Cardiac septum (tissue), 1 donor: ENCODE measurements at places on chromosomes 6 and 20.
A peak's percentile ranks its signal among the peaks of the same experiment; 100 is the strongest.

GRCh38 chr20:35342154-35342769 is 50.0 kb upstream of the FAM83C start:
- no peak for DNase-seq

- DNase-seq: no peak
These were observed 16.7 kb upstream of the VNN1 start for GRCh38 chr6:132730560-132730959.

DNA sequence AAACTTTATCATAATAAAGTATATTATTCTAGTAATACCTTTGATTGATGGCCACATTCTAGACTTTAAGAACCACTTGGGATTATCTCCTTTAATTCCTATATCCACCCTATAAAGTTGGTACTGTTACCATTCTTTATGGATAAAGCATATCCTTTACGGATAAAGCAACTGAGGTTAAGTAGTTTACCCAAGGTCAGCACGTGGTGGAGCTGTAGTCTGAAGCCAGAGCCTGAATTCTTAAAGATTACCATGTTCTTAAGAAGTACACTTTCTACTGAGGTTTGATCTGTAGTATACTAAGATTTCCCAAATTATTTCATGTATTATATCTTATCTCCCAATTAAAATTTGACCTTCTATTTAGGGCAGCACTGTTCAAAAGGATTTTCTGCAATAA is 3.0 kb upstream of the NCOA7 start:
- no peak for DNase-seq

DNA sequence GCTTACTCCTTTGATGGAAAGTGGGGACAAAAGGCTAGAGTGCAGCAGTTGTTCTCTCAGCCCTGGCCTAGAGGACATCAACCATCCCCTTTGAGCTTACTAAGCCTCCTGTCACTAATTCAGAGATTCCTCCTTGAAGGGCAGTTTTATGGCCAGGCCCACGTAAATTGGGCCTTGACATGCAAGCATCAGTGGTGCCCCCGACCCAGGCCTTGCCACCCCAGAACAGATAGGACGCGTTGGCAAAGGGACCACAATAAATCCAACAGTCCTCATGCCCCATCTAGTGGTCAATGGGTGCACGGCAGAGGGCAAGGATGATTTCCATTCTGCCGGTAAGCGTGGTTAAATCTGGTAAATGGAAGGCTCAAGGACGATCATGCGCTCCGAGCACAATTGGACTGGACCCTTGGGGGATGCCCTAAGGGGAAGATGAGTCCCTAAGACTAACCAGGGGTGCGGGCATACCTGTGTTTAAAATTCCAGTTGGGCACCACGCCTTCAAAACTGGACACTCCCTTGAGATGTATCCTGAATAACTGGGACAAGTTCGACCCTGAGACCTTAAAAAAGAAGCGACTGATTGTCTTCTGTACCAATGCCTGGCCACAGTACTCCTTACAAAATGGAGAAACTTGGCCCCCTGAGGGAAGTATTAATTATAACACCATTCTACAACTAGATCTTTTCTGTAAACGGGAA is 32.6 kb downstream of the CEP85L start:
- DNase-seq: peak; percentile 82
